ENCODE measurements at places on chromosomes 2 and 18.
A peak's percentile ranks its signal among the peaks of the same experiment; 100 is the strongest.

- no peak for DNase-seq
Measured at GRCh38 chr2:238302087-238302486, 13.7 kb upstream of the PER2 start.

GRCh38 chr2:46719487-46719886 lies 196.1 kb downstream of the MCFD2 start:
- DNase-seq: no peak

- no peak for DNase-seq
Measured at GRCh38 chr2:61288070-61288841, 126.3 kb downstream of the C2orf74 start.

GRCh38 chr2:240687741-240688552 lies 3.7 kb upstream of the AQP12A start:
- no peak for DNase-seq

DNA sequence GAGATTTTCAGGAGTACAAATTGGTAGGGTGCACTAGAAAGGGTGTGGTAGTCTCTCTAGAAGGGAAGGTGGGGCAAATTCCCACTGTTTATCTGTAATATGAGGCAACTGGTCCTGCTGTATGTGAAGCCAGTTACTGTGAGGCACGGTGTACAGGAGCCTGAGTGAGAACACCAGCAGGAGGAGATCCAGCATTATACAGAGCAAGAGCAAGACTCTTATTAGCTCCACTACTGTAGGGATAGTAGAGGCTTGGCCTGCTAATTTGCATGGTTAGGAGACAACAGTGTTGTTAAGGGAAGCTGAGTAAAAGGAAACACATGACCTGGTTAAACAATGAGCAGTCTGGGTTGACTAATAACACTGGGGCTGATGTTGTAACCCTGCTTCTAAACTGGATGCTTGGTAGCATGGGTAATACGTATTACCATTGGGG lies 76.3 kb upstream of the WDSUB1 start:
- DNase-seq: no peak

- no peak for DNase-seq
Measured at GRCh38 chr2:161238560-161239325, 69.5 kb upstream of the PSMD14 start.

DNA sequence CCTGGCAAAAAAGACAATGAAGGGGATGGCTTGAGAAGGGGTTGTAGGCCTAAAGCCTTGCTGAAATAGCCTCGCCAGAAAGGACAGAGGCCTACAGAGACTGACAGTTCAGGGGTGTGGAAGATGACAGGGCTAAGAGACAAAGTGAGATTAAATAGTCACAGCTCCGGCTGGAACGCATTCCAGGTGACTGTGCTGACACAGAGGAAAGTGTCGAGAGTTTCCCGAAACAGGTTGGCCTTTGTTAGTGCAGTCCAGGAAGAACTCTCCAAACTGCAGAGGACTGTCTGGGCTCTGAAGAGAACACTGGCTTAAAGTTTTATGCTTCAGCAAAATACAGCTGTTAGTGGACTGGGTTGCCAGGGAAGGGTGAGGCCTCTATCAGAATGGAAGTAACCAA lies 52.8 kb downstream of the METTL4 start:
- DNase-seq: no peak

DNA sequence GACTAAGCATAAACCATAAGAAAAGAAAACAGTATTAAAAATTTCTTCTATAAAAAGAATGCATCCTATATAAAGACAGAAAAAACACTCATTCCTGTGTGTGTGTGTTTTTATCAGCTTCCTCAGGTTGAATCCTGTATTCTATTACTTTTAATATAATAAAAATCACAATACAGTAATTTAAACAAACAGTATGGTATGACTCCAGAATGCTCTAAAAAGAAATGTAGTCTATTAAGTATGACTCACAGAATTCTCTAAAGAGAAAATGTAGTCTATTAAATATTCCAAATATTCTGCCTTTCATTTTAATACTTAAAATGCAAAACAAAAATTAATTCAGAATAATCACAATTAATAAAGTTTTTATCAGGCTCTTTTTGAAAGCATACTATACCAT lies 19.8 kb downstream of the CCDC88A start:
- no peak for DNase-seq

DNA sequence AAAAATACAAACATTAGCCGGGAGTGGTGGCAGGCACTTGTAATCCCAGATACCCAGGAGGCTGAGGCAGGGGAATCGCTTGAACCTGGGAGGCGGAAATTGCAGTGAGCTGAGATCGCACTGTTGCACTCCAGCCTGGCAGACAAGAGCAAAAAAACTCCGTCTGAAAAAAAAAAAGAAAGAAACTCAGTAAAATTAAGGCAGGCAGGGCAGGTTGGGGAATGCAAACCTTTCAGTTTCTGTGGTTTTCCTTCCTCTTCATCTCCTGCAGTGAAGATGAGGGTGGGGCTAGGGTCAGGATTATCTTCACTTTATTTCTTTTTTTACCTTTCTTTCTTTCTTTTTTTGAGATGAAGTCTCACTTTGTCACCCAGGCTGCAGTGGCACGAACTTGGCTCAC lies 43.2 kb upstream of the PSME4 start:
- no peak for DNase-seq

GRCh38 chr2:17757321-17757720 lies 3.4 kb downstream of the GEN1 start:
- DNase-seq: no peak

DNA sequence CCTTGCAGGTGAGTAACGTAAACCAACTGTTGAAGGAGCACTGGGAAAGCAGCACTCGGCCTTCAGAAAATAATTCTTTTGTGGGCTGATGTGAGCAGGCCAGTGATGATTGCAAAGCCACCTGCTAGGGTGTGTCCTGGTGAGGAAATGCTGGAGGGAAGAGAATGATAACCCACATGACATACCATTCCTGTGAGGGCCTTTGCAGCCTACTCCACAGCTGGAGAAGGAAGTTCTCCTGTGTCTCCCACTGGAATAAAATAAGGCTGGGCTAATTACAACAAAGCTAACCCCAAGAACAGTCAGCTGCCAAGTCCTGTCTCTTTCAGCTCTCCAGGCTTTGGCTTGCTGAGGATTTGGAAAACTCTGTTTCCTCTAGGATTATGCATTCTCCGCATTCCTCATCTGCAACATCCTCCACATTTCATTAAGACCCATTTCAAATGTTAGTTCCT lies 16.7 kb upstream of the DSG1 start:
- DNase-seq: no peak

- DNase-seq: no peak
Measured at GRCh38 chr2:37283207-37283606, 41.4 kb downstream of the PRKD3 start.

GRCh38 chr2:62334009-62334408 lies 138.1 kb downstream of the B3GNT2 start:
- no peak for DNase-seq

DNA sequence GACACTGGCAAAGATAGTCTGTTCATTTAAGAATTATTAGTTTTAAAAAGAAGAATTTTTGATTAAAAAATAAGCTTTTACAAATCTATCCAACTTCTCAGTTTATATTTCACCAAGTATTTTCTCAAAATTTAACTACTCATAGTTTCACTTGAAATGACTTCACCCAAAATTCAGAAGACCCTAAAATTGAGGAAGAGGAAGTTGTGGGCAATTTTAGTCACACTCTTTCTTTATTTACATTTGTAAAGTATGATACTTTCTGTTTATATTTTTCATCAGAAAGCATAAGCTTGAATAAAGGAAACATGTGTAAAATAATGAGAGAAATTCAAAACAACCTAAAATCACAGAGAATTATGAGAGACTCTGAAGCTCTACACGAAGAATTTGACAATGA lies 278.8 kb upstream of the MEIS1 start:
- DNase-seq: no peak

DNA sequence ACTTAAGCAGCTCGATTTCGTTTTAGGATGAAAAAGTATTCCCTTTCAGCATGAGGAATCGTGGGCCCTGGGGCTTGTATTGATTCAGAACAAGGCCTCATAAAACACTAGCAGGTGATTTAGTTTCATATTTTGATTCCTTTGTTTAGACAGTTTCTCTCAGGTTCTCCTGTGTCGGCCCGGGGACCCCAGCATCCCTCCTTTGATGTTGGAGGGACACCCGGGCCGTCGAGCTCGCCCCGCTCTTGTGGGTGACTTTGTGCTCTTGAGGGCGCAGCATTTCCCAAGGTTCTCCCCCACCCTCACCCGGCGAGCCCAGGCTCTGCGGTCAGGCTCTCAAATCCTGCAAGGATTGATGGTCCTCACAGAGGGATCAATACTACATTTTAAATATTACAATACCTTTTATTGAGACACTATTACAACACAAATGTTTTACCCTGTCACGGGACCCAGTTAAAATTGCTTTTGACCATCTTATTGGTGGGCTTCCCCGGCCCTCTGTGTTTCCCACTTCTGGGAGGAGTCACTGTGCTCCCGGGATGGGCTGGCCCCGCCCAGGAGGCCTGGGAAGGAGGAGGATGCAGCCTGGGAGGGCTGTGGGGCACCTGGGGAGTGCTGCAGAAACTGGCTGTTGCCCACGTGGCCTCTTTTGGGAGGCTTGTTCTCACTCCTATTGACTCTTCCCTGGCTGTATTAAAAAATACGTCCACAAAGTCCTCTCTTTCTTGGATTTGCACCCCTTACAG lies 222.6 kb downstream of the INSIG2 start:
- DNase-seq: peak; percentile 89

DNA sequence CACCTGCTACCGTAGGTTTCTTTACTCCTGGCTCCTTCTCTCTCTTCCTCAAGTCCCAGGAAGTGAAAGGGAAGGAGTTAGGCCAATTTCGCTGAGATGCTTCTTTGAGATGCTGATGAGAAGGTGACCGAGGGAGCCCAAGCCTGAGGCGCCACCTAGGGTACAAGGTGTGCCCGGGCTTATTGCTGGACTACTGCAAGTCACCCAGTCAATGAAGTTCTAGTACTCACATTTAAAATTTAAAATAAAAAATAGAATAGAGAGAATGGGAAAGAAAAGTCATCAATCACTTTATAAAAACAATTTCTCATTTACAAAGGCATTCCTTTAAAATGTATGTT lies 45.3 kb downstream of the ACAA2 start:
- DNase-seq: no peak

DNA sequence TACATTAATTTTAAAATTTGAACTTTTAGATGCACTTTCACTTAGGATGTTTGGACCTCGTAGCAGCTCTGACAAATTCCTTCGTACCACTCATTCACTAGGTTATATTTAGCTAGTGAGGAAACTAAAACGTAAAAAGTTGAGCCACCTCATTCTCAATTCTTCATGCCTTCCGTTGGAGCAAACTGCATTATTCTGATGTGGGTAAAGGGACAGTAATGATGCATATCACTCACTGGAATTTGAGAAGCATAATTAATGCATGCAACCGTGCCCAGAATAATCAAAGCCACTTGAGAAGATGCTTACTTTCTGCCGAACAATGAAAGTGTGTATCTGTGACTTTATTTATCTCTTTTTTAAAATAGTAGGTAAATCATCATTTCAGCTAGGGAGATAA lies 2.2 kb downstream of the CNOT9 start:
- DNase-seq: no peak

DNA sequence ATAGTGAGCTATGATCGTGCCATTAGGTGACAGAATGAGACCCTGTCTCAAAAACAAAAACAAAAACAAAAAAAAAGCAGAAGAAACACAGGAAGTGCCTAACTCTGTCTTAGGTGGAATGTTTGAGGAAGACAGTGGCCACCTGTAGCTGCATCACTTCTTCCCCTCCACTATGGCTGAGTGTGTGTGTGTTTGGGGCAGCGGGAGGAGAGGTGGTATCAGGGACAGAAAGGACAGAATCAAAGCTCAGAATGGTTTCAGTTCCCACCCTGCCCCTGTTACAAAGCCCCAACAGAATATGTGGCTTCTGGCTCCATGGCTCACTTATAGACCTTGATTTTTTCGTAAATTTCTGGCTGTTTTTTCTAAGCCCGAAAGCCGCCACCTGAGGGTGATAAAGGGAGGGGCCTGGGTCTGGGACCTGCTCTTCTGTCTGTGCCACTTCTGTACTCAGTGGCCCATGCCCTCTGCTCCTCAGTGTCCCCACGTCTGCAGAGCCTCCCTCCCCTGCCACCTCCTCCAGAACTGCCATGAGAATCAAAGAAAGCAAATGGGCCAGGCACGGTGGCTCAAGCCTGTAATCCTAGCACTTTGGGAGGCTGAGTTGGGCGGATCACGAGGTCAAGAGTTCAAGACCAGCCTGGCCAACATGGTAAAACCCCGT lies 27.4 kb downstream of the SERTAD2 start:
- no peak for DNase-seq

GRCh38 chr2:168727904-168728470 lies 74.5 kb upstream of the NOSTRIN start:
- no peak for DNase-seq

DNA sequence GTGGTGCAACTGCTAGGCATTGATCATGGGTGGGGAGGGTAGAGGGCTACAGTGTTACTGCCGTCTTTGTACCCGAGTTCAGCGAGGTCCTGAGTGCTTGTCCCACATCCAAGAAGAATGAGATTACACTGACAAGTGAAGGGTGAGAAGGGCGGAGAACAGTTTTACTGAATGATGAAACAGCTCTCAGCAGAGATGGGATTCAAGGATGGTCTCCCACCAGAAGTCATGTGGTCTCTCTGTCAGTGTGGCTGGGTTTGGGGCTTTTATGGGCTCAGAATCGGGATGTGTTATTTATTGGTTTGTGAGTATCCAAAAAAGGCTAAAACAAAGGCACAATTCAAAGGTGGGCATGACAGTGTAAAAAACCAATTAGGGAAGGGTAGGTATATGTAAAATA lies 10.8 kb upstream of the ASB1 start:
- no peak for DNase-seq

GRCh38 chr2:127733816-127734537 lies 32.7 kb downstream of the SFT2D3 start:
- DNase-seq: no peak

DNA sequence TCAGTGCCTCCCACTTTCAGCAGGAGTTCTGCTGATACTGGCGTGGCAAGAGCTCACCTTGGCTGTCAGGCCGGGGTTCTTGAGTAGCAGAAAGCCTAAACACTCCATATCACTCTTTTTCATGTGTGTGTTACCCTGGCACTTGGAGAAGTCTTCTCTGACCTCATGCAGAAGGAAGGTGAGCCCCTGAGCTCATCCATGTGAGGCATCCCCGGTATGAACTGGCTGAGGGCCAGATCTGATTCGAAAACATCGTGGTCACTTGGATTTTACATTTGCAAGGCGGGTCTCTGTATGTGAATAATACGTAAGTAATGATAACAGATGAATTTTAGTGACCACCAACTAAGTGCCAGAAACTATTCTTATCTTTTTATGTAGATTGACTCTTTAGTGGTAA lies 93.6 kb downstream of the RAPGEF4 start:
- no peak for DNase-seq

GRCh38 chr2:147639891-147640290 lies 204.9 kb upstream of the ACVR2A start:
- no peak for DNase-seq

- DNase-seq: no peak
Measured at GRCh38 chr2:236603361-236604015, 33.9 kb downstream of the ACKR3 start.

DNA sequence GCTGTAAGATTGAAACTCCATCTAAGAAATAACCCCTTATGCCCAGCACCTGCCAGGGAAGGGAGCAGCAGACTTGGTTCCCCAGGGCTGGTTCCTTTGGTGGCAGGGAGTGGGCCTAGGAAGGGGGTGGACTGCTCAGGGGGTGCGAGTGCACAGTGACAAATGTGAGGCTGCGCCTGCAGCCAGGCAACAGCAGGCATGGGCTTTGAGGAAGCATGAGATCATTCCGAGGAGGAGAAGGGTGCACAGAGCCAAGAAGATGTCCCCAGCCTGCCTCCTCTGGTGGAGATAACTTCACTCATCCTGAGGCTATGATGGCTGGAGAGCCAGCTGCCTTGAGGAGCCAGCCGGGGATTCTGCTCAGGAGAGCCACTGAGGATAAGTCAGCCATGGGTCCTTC lies 158.0 kb downstream of the CAPN13 start:
- no peak for DNase-seq
